ENCODE measurements at places on chromosomes 3 and 15.
A peak's percentile ranks its signal among the peaks of the same experiment; 100 is the strongest.

GRCh38 chr15:67769497-67770357, 55.6 kb upstream of the SKOR1 start:
- DNase-seq, result no peak

- DNase-seq, result no peak
Observed at GRCh38 chr3:147403511-147403910, 2.8 kb downstream of the ZIC4 start.

DNA sequence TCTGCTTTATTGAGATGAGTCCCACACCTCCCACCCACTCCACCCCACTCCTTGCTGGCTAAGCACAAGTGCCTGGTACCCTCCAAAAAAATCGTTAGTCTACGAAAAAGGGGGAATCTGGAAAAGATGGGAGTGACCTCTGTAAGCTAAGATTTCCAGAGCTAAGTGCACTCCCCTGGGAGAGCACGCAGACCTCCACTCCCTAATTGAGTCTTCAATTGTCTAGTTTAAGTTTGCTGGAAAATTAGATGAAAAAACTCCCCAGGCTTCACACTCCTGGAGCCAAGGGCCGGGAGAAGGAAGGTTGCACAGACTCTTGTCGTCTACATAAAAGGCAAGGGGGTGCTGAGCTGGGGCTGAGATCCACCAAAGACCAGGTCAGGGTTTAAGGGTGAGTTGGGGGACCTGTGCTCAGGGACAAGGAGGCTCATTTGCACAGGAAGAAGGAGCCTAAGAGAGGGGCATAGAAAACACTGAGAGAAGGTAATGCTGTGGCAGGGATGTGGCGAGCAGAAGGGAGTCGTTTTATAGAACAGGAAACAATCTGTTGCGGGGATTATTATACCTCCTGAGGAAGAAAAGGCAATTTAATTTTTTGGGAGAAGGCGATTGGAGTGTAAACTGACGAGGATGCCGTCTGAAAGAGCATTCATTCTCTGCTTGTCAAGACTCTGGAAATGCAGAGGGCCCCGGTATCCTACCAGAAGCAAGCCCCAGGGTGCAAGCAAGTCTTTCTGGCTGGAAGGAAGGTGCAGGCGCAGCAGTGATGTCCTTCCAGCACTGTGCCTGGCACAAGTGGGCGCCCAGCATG, 126.5 kb upstream of the DLG1 start:
- DNase-seq, result no peak

- DNase-seq, result no peak
Observed at GRCh38 chr3:46435081-46435726, 28.1 kb downstream of the CCRL2 start.

DNA sequence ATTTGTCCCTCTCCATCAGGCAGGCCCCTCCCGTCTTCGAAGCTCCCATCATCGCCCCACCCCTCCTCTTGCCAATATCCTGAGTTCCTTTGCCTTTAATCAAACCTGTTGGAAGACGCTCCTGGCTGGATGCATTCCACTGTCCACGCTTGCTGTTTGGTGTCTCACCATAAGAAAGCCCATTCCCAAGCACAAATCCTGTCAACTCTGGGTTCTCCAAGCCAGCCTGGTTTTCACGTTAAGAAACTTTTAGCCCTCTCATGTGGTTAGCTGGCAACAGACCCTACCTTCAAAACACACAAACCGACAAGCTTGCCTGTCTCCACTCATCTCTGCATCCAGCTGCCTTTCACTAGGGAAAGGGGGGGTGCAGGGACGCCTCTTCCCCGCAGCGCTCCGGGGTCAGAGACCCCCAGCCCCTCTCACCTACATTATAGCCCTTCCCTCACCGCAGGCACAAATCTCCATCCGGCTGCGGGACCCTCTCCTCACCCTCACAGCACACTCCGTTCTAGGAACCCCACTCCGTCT, 1.1 kb downstream of the GORASP1 start:
- DNase-seq, result no peak

DNA sequence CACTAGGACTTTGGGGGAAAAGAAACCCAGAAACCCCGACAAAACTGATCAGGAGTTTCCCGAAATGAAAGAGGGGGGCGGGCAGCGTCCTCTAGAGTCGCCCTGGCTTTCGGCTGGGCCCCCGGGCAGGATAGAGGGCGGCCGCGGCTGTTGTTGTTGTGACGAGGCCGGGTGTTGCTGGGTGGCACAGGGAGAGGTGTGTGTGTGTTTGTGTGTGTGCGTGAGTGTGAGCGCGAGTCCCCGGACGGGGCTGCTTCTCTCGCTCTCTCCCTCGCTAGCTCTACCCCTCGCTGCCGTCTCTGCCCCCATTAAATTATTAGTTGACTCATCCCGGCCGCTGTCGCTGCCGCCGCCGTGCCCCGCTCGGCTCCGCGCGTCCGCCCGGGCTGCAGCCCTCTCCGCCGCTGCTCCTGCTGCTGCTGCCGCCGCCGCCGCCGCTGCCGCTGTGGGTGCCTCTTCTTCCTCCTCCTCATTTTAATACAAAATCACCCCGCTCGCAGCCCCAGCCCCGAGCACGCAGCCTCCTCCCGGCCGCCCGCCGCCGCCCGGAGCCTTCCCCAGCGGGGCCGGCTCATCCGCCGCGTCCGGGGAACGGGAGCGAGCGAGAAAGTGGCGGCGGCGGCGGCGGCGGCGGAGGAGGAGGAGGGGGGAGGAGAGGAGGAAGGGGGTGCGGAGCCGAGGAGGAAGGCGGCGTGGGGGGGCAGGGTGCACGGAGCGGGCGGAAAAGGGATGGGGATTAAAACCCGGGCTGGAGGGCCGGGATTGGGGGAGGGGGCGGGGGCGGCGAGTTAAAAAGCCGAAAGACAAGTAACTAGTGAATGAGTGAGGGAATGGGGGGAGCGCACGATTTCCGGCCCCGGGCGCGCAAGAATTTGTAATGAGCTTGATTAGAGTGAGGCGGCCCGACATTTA, at the start of gene SATB1:
SATB1 (minus strand) TSS at position 611 of the 912 bp plus-strand sequence. CDS start 4,372 bp downstream, outside the sequence.
- peak; percentile 73 for DNase-seq

DNA sequence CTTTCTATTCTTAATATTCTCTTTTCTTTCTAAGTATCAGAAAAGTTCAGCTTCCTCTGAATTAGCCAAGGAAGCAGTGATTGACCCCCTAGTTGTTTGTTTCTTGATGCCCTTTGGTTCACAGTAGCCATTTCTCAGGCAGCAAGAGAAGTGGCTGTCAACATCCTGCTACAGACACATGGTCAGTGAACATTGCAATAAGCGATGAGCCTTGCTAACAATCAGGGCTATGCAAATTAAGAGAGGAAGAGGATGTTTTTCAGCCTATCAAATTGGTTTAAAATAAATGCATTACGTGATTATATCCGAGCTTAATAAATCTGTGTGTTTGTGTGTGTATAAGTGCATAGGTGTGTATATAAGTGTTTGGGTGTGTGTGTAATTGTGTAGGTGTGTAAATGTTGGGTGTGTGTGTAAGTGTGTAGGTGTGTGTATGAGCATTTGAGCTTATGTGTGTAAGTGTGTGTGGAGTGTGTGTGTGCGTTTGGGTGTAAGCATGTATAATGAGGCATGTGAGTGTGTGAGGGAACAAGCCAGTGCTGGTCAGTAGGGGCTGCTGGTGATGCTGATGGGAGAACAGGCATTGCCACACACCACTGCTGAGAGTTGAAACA, 78.1 kb upstream of the XCR1 start:
- DNase-seq, result no peak

DNA sequence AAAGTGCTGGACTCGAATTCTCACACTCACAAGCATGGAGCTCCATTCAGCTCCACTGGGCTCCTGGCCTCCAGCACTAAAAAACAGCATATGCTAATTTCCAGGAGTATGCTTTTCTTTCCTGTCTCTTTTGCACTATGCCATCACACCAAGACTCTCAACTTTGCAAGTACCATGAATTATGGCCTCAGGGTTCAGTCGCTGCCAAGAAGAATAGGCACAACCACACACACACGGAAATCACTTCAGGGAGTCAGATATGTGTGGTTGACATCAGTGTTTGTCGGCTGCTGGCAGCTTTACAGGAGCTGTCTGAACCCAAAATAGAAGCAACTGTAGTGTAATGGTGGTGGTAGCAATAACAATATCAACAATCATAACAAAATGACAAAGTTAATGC, 305.0 kb upstream of the SLCO3A1 start:
- DNase-seq, result no peak

All from NCI-H510A (cell line).